ENCODE measurements at places on chromosomes 3 and 15.

GRCh38 chr3:187550446-187550845 lies 119.7 kb downstream of the SST start:
- no peak for DNase-seq

- no peak for DNase-seq
Measured at GRCh38 chr3:5929027-5929426, 741.5 kb downstream of the EDEM1 start.

GRCh38 chr3:72418244-72418643 lies 430.0 kb downstream of the SHQ1 start:
- DNase-seq: peak; percentile 44

GRCh38 chr15:101037090-101037830 lies 118.1 kb downstream of the LRRK1 start:
- no peak for DNase-seq

DNA sequence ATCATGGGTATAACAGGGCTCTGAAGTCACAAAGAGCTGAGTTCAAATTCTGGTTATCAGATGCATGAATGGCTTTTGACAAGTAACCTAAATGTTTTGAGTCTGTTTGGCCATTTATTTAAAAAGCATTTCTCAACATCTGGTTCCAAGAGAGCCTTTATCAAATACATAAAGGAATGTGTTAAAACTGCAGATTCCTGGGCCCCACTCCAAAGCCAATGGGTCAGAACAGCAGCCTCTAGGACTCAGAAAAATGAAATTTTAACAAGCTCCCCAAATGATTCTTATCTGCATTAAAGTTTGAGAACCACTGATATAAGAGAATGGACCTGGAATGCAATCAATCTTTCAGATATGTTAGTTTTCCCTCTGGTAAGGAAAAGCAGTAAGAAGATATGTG lies 3.4 kb downstream of the B4GALT4 start:
- DNase-seq: no peak

GRCh38 chr3:88509582-88509981 lies 359.8 kb downstream of the C3orf38 start:
- DNase-seq: no peak

- DNase-seq: no peak
Measured at GRCh38 chr3:135034891-135035440, 239.9 kb downstream of the EPHB1 start.
